ENCODE measurements at places on chromosomes 1 and 21.

GRCh38 chr21:37848721-37849490 is 67.4 kb downstream of the KCNJ6 start:
- DNase-seq, result no peak

DNA sequence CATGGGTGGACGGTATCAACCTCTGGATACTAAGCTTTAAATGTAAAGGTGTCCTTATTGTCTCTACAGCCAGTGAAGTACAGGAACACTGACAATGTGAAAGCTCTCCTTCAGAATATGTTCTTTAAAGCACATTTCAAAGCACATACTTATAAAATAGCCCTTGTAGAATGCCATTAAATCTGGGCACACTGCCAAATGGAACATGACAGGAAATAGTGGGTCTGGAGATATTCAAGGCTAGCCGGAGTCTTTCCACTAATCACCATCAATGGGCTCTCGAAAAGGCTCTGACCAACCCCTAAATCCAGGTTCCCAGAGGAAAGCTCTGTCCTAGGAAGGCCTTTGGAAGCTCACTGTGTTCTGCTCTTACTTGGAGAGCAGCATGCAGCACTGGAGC is 46.6 kb downstream of the PLD5 start:
- DNase-seq, result no peak

GRCh38 chr21:41425588-41425953 is 468 bp upstream of the MX1 start:
- DNase-seq, result no peak

DNA sequence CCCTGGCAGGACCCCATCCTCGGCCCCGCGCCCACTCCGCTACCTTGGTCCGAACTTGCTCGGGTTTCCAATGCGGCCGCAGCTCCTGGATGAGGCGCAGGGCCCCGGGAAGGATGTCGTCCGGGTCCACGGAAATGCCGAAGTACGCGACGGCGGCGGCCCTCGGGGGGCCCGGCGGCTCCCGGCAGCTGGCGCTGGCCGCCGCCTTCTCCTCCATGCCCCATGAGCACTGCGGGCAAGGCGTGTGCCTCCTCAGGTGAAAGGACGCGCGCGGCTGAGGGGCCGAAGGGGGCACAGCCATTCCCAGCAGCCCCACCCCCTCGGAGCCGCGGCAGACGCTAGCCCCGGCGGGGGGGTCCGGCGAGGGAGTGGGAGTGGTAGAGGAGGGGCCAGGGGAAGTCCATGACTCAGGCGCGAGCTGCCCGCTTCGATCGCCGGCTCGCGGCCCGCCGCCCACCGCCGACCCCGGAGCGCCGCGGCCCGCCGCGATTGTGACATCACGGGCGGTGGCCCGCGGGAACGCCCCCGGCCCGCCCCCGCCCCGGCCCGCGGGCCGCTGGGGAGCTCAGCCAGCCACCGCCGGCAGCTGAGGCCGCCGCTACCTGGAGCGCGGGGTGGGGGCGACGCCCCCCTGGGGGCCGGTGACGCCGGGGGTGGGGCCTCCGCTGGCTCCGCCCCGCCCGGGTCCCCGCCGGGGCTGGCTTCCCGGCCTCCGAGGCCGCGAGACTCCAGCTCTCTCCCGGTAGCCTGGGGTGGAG is at the start of gene ETNK2:
Gene ETNK2 (minus strand): TSS at position 493 of the 758 bp plus-strand sequence. CDS start 192 bp downstream, at position 301.
- DNase-seq, result peak; percentile 41

- no peak for DNase-seq
These were observed 64.1 kb downstream of the PLEKHA6 start for GRCh38 chr1:204295671-204296070.
